Cortex of kidney (tissue), 1 donor: ENCODE measurements at places on chromosomes 1 and 21.

- no peak for DNase-seq
Measured at GRCh38 chr1:10113501-10113900, 80.7 kb downstream of the UBE4B start.

GRCh38 chr21:14968029-14968428 is 96.8 kb downstream of the NRIP1 start:
- DNase-seq, result no peak

GRCh38 chr1:34276606-34277005 is 99.9 kb downstream of the C1orf94 start:
- no peak for DNase-seq

GRCh38 chr1:59557549-59557885 is 257.2 kb upstream of the HOOK1 start:
- no peak for DNase-seq

- no peak for DNase-seq
Measured at GRCh38 chr1:25427696-25428095, 3.0 kb upstream of the MACO1 start.

- DNase-seq, result no peak
Measured at GRCh38 chr21:25934771-25935224, 200.0 kb downstream of the GABPA start.

DNA sequence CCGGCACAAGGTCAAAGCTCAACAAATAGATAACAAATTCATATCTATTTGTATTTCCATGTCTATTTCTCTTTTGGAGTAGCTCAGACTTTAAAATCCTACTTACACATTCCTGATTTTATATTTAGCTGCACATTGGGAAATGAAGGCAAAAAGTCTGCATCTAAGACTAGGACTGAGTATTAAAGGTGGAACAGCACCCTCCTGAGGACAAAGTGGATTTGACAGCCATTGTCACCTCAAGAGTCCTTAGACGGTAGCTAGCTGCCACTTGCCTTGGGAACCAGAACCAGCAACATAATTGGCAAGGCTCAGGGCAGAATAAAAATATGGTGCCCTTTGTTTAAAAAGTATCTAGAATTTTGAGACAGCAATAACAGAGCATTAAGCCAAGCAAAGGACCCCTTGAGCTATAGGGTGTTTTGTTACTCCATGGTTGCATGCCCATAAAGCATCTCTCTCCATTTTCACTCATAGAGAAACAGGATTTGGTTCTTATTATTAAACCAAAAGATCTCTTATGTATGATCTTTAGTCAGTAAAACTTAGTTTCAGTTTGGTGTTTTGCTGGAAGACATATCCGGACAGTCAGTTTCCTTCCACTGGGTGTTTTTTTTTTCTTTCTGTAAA is 30.0 kb upstream of the SGIP1 start:
- no peak for DNase-seq

GRCh38 chr1:220272841-220273090 is 513 bp upstream of the RAB3GAP2 start:
- no peak for DNase-seq

DNA sequence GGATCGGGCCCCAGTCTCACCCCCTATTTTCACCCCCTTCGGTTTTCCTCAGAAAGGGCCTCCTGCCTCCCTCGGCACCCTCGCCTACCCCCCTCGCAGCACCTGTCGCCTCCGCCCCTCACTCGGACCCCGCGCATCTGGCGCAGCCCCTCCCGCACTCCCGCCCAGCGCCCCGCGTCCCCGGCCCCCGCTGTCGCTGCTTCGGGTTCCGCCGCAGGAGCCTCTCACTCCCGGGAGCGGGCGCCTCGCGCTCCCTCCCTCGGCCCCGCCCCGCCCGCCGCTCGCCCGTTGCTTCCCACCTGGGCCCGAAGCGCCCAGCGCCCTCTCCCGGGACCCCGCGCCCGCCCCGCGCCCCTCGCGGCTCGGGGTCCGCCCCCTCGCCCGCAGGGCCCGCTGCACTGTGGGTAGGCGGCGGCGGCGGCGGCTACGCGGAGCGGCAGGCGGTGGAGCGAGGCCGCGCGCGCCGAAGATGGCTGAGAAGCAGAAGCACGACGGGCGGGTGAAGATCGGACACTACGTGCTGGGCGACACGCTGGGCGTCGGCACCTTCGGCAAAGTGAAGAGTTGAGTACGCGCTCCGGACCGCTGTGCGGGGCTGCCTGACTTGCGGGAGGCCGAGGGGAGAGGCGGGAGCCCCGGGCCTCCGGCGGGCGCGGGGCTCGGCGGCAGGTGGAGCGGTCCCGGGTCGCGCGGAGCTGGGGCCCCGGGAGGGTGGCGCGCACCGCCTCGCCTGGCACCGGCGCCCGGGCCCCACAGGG is at the start of gene PRKAA2:
Gene PRKAA2, plus strand, starts transcription at position 396 of the 758 bp plus-strand sequence. Its CDS starts 74 bp downstream, at position 470.
- peak; percentile 71 for DNase-seq

GRCh38 chr1:9600861-9601834 is 12.4 kb downstream of the TMEM201 start:
- DNase-seq, result no peak

DNA sequence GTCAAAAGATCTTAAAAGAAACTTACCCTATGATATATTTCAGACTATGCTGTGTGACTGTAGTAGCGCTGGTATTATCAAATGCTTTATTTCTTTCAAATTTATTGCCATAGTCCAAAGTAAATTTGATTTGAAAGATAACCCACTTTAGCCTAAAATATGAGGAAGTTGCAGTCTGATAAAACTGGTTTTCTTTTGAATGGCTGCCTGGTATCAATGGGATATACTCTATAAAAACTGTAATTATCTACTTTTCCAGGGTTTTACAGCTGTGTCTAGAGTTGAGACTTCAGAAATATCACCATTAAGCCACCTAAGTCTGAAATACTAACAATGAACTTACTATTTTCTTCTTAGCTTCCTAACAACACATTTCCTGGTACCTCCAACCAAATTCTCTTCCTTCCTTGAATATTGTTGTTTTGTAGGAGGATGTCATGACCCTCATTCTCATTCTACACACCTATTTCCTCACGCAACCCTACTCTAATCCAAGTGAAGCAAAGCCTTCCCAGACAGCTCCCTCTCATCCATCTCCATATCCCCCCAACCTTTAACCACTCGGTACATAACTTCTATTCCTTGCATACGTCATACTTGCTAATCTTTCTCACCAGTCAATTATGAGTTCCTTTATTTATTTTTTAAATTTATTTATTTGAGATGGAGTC is 17.0 kb downstream of the KDM5B start:
- DNase-seq, result no peak

- DNase-seq, result no peak
Measured at GRCh38 chr1:232577772-232578171, 52.2 kb downstream of the SIPA1L2 start.

DNA sequence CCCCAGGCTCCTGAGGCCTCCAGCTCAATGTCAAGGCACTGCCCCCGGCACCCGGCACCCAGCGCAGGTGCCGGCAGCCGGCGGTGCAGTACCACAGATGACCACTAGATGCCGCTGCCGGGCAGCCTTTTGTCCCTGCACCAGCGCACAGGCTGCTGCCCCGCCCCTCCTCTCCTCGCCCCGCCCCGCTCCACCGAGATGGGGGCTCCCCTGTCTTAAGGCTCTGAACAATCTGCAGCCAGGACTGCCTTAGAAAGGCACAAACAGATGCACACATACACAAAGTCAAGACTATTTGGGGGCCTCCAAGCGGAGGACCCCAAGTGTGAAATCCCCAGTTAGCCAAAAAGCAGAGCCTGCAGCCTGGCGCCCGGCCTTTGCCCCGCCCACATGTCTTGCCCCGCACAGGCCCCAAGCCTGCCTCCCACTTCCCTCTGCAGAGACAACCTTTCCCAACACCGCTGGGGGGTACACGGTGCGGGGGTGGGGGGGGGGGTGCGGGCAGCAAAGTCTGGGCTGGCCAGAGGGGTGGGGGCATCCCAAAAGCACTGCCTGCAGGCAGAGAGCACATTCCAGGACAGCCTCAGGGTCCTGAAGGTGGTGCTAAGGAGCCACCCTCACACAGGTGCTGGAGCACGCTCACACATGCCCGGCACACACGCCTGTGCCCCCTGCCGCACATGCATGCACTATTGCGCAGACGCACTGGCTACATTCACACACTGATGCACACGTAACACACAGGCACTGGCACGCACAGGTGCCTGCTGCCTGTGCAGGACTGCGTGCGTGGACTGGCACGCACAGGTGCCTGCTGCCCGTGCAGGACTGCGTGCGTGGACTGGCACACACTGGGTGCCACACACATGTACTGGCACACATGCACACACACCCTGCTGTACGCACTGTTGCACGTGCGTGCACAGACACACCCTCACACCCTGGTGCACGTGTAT is 37.1 kb downstream of the ARHGEF16 start:
- no peak for DNase-seq

- DNase-seq, result no peak
Measured at GRCh38 chr1:11107599-11107998, 7.9 kb upstream of the EXOSC10 start.

DNA sequence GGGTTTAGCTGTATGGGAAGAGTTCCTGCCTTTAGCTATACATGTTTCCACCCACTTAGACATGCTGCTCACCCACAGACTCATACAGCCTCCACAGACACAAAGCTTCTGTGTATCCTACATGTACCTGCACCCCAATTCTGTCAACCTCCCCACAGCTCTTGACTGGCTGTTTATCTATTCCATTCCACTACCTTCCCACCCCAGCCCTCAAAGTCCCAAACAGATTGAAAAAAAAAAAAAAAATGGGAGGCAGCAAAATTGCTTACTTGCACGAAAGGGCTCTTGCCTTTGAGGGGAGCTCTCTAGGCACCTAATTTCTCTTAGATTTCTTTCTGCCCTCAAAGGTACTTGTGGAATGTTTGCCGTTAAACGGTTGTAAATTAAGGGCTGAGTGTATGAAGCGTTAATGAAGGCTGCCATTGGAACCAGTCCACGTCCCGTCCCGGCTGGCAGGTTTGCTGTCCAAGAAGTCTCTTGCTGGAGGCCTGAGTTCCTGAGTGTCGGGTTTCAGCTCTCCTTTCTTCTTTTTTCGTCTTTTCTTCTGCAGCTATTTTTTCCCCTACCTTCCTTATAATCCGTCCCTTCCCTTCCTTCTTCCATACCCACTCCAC is 43.6 kb downstream of the PBX1 start:
- DNase-seq, result no peak

- DNase-seq, result no peak
Measured at GRCh38 chr1:105137543-105138457, 1388.1 kb downstream of the AMY1C start.

DNA sequence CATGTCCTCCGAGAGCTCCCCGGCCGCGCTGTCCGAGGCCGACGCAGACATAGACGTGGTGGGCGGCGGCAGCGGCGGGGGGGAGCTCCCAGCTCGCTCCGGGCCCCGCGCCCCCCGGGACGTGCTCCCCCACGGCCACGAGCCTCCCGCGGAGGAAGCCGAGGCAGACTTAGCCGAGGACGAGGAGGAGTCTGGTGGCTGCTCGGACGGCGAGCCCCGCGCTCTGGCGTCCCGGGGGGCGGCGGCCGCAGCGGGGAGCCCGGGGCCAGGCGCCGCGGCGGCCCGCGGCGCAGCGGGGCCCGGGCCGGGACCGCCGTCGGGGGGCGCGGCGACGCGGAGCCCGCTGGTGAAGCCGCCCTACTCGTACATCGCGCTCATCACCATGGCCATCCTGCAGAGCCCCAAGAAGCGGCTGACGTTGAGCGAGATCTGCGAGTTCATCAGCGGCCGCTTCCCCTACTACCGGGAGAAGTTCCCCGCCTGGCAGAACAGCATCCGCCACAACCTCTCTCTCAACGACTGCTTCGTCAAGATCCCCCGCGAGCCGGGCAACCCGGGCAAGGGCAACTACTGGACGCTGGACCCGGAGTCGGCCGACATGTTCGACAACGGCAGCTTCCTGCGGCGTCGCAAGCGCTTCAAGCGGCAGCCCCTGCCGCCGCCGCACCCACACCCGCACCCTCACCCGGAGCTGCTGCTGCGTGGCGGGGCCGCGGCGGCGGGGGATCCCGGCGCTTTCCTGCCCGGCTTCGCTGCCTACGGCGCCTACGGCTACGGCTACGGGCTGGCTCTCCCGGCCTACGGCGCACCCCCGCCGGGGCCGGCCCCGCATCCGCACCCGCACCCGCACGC is 547 bp downstream of the FOXD2 start:
- no peak for DNase-seq

DNA sequence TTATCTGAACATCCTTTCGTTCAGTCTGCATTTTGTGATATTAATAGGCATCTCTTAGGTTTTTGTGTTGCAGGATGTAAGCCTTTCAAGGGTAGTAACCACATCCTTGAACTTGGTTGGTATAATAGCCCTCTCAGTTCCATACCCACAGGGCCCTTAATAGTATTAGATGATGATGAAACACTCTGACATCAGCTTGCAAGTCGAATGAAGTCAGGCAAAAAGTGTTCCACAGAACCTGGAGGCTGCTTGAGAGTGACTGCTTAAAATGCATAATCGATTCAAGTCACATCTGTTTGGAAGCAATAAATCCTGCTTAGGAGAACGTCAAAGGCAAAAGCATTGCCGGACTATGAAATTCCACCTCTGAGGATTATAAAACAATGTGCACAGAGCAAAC is 415.6 kb upstream of the KAZN start:
- DNase-seq, result no peak

GRCh38 chr1:235831148-235831547 is 35.6 kb downstream of the LYST start:
- no peak for DNase-seq

DNA sequence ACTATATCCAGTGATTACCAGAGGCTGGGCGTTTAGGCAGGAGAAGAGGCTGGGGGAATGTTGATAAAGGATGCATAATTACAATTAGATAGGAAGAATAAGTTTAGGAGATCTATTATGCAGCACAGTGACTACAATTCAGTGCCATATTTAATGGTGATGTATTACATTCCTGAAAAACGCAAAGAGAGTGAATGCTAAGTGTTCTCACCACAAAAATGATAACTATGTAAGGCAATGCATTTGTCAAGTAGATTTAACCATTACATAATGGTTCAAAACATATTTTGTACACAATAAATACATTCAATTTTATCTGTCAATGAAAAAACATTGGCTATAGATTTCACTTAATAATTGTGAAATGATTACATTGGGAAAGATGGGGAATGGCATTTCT is 548.9 kb downstream of the NUF2 start:
- no peak for DNase-seq

- DNase-seq, result no peak
Measured at GRCh38 chr1:225919906-225920305, 4.1 kb downstream of the PYCR2 start.

- no peak for DNase-seq
Measured at GRCh38 chr1:165524639-165525285, 19.0 kb upstream of the LRRC52 start.

GRCh38 chr1:235876402-235876841 is 9.7 kb upstream of the LYST start:
- DNase-seq, result no peak

- DNase-seq, result no peak
Measured at GRCh38 chr1:222539951-222540597, 7.8 kb downstream of the HHIPL2 start.

- no peak for DNase-seq
Measured at GRCh38 chr1:116560704-116561490, 9.9 kb downstream of the CD58 start.

GRCh38 chr21:42310411-42311001 is 4.7 kb downstream of the TFF3 start:
- DNase-seq, result no peak

GRCh38 chr1:245790441-245790840 is 635.7 kb downstream of the KIF26B start:
- no peak for DNase-seq

- no peak for DNase-seq
Measured at GRCh38 chr21:38531039-38531541, 32.8 kb upstream of the ERG start.
